ENCODE measurements at places on chromosomes 5 and 9.

GRCh38 chr9:87685871-87686519, 39.9 kb upstream of the CTSL start:
- no peak for DNase-seq

- no peak for DNase-seq
Observed at GRCh38 chr5:179836225-179837019, 15.7 kb downstream of the SQSTM1 start.

DNA sequence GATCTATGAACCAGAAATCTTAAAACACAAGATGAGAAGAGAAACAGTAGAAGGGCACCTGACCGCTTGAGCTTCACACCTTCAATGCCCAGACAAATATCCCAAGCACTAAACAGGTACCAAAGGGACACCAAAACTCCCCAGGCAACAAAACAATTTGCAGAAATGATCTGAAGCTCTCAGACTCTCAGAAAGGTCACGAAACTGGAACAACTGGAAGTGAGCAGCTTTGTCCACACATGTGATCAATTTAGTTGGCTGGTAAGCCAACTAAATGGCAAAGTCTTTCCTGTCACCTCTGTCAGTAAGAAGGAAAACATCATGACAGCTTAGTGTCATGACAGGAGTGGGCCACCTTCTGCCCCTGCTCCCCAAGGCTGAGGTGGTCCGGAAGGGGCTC, 4.1 kb downstream of the IPPK start:
- DNase-seq = no peak

- DNase-seq = no peak
Observed at GRCh38 chr5:133371371-133372155, 240.8 kb downstream of the FSTL4 start.

GRCh38 chr5:17192191-17192590, 25.2 kb upstream of the BASP1 start:
- no peak for DNase-seq

Data from AG04450 (cell line).